Testis (tissue), 5 donors: ENCODE measurements at places on chromosomes 3 and 15. TPM values are rescaled to one million over a fixed set of nuclear protein-coding genes. Genes with fewer than 3 reads are reported as not detected.
A peak's percentile ranks its signal among the peaks of the same experiment; 100 is the strongest.

DNA sequence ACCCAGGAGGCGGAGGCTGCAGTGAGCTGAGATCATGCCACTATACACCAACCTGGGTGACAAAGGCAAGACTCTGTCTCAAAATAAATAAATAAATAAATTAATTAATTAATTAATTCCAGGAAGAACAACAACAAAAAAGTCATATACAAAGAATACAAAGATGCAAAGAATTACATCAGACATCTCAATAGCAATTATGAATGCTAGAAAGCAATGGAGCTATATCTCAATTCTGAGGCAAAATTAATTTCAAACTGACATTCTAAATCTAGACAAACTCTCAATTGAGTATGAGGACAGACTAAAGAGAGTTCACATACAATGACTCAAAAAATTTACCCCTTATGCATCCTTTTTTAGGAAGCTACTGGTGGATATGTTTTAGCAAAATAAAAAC is 69.6 kb upstream of the CTNNB1 start:
- DNase-seq = no peak

SLC30A4 gene
- total RNA-seq = 32.6 TPM

- DNase-seq = no peak
These were observed 199.7 kb upstream of the LRTM1 start for GRCh38 chr3:55127565-55127964.

- DNase-seq = no peak
These were observed 97.6 kb downstream of the MEX3B start for GRCh38 chr15:81948222-81948621.

DNA sequence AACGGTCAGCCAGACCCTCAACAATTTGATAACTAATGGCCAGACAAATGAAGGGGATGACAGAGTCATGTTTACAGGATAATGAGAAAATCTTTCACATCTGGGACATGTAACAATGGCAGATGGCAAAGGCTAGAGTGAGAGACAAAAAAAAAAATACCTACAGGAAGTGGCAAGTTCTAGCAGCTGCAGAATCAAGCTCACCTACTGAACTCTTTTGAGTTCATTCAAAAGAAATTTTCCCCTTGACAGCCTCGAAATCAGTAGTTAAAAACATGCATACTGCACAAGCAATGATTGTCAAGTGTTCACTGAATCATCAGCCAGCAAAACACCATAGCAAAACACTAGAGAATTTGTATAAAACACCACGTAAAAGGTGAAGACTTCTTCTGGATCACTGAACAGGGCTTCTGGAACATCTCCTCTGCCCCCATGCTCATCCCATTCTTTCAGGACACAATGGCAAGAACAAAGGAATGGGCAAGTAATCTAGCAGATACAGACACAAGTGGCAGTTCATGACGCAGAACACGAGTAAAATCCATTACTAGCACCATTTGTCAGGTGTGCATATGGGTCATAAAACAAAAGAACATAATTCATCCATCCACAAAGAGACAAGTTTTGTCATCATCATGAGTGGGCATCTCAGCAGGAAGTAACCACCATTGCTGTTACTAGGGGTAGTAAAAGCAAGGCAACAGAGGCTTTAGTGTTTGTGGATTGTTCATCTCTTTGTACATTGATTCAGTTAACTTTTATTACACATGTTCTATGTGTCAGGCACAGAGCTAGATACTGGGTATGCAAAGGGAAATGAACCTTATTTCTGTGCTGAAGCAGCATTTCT is 13.8 kb upstream of the KCNMB2 start:
- DNase-seq = no peak

DNA sequence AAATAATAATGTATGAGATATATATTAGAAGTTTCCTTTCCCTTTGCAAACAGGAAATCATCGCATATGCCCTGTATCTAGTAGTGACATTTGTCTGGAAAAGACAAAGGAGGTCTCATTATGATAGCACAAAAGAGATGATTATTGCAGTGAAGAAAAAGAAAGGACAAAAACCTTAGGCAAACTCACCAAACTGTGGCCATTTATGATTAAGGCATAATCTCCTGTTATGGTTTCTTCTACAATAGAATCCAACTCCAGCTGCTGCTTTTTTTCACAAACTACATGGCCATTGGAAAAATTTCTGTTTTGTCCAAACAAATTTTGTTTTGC is 218.2 kb downstream of the ATP8B4 start:
- no peak for DNase-seq

GRCh38 chr15:92316586-92317295 is 76.9 kb upstream of the ST8SIA2 start:
- DNase-seq = no peak

SERPINI1 gene
- 24.0 TPM for total RNA-seq

DNA sequence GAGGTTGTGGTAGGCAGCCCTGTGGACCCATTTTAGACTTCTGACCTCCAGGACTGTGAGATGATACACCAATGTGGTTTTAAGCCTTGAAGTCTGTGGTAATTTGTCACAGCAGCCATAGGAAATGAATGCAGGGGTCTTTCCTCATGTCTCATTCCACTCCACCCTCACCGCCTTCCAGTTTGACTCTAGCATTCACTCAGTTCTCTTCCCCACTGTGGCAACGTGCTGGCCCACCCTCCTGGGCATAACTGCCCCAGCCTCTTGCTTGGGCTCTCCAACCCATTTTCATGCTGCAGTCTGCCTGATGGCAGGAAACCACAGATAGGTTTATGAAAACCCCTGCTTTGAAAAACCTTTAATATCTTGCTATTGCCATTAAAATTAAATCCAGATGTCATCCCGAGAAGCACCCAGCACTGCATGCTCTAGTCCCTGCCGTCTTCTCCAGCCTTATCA is 7.3 kb upstream of the TRNT1 start:
- DNase-seq = no peak

DNA sequence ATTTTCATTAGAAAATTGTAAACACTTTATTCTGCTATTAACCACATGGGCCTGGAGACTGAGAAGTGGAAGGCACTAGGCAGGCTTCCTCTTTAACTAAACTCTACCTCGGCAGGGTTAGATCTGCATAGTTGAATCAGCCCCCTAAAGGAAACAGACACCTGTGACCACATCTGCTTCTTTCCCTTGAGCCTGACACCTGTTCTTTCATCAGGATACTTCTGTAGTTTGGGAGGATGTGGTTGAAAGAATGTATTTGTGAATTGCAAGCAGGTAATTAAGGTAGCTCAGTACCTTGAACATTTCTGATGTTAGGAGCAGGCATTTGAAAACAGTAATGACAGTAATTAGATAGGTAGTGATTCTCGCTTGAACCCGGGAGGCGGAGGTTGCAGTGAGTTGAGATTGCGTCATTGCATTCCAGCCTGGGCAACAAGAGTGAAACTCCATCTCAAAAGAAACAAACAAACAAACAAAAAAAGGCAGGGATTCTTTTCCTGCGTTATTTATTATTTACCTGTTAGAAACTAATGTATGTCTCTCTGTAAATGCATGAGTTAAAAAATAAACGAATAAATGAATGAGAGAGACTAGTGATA is 468.5 kb downstream of the NLGN1 start:
- DNase-seq = no peak

SERINC4 gene
- 7.0 TPM for total RNA-seq

FBXW12 gene
- total RNA-seq = 2.0 TPM

PLA2G4F gene
- 0.31 TPM for total RNA-seq

OR5H2 gene
- total RNA-seq = not detected

DNA sequence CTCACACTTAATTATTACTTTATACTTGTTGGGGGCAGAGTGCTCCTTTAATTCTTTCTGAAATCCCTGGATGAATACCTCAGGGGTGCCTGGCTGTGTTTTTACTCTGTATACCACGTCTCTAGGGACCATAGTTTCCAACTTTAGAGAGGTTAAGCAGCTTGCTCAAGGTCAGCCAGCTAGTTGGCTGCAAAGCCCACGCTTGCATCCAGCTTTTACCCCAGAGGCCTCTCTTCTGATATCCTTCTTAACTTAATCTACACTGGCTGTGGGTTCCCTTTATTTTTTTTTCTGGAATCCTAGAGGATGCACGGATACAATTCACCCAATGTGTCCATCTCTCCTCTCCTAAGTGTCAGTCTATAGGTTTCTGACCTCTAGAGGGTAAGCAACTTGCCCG is 1.4 kb downstream of the PDZRN3 start:
- peak; percentile 21 for DNase-seq

- DNase-seq = peak; percentile 39
These were observed 417.8 kb upstream of the TPM1 start for GRCh38 chr15:62624547-62625378.

ISG20 gene
- total RNA-seq = 8.7 TPM

TMEM212 gene
- 2.5 TPM for total RNA-seq

DNA sequence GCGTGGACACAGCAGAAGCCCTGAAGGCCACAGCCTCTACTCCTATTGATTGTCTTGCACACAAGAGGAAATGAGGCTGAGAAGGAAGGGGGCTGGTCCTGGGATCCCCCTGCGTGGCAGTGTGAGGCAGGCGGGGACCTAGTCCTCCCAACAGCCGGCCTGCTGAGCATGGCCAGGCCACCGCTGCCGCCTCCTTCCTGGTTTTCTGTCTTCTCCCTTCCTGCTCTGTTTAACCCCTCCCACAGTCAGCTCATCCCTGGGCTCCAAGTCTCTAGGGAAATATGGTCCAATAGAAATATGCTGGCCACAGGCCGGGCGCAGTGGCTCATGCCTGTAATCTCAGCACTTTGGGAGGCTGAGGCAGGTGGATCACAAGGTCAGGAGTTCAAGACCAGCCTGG is 42.1 kb upstream of the HES1 start:
- no peak for DNase-seq

DNA sequence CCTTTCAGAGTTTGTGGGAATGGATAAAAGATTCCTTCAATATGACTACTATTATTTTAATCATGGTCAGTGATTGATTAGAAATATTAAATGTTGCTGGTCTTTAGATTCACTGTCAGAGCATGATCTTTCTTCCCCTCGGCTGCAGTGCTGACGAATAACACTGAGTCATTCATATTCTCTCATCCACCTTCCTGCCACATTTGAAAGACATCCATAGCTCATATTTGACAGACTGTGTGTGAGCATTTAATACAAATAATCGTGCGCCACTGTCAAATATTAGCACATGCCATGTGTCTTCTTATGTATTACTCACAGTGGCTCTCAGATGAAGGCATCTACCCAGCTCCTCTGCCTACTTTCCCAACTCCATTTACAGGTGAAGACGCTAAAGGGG is 476.5 kb upstream of the TPRG1 start:
- no peak for DNase-seq
